ENCODE measurements at places on chromosomes 1 and 21.

GRCh38 chr1:36771660-36772284 is 262.5 kb downstream of the GRIK3 start:
- DNase-seq, result no peak

GRCh38 chr1:75630004-75630594 is 19.2 kb upstream of the SLC44A5 start:
- no peak for DNase-seq

GRCh38 chr1:147243228-147243685 is 773 bp downstream of the CHD1L start:
- DNase-seq, result peak; percentile 63

DNA sequence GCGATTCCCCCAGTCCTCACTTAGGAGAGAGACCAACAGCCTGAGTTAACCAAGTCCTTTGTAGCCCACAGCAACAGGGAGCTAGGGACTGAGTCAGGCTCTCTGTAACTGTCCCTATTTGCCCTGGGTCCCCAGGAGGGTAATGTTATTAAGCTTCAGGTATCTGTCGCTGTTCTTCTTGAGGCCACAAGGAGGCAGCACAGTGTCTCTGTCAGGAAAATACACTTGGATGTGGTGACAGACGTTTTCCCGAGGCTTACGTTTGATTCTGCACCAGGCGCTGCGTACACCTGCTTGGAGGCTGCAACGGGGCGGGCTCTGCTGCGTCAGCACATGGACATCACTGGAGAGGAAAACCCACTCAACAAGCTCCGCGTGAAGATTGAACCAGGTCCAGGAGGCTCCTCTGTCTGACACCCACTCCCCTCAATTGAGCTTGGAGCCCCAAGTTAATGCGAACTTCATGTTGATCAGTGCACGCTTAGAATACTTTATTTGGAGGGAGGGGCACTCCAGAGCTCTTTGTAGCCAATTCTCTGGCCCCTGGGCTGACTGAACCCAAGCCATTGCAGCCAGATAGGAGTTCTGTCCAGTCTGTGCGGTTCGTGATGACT is 10.7 kb upstream of the ELF3 start:
- peak; percentile 46 for DNase-seq

- DNase-seq, result no peak
These were observed 16.9 kb downstream of the ARHGEF19 start for GRCh38 chr1:16195518-16195905.

DNA sequence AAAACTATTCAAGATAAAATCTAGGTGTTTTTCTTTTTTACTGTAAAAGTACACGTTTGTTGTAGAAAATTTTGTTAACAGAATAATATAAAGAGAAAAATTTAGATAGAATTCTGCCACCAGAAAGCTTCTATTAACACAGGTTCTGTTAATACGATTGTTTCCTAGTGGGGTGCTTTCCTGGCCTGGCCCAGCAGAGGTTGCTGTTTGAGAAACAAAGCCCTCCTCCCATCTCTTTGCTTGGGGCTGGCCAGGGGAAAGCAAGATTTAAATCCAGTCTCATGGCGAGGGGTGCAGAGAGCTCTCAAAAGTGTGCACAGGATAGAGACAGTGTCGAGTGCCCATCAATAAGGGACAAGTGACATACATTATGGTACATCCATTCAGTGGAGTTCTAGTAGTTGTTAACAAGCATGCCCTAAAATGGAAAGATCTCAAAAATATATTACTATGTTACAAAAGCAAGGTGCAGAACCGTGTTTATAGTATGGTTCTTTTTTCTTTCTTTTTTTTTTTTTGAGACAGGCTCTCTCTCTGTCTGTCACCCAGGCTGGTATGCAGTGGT is 14.6 kb upstream of the ACBD3 start:
- no peak for DNase-seq

DNA sequence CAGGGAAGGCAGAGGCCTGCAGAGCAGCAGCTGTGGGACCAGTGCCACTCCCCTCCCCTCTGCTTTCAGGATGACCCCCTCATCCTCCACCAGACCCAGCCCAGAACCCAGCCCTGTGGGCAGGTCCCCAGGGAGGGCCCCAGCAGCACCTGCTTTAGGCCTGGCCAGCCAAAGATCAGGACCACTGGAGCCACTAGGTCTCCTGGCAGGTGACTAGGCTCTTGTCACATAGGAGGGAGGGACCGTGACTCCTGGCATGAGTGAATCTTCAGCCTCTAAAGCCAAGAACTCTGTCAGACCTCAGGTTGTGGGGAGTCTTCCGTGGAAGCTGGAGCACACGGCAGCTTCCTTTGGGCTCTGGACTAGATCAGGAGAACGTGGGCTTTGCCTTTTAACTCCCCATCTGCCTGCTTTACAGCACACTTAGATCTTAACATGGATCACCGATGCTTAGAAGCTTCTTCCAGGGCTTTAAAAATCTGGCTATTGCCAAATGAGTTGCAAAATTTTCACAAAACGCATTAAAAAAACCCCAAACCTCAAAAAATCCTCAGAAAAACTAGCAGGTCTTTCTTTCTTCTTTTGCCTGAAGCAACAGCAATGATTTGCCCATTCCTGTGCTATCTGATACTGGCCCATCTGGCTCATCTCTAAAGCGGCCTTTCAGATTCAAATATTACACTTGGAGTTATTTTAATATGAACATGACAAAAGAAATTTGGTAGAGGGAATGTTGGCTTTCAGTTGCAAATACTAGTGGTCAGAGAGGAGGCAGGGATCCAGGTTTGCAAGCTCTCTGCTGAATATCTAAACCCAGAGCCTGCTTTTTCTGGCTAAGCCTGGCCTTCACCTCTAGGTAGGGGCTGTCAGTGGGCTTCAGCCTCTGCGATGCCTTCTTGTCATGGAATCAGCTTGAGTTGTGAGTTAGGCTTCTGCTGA is 235.2 kb downstream of the SDCCAG8 start:
- no peak for DNase-seq

DNA sequence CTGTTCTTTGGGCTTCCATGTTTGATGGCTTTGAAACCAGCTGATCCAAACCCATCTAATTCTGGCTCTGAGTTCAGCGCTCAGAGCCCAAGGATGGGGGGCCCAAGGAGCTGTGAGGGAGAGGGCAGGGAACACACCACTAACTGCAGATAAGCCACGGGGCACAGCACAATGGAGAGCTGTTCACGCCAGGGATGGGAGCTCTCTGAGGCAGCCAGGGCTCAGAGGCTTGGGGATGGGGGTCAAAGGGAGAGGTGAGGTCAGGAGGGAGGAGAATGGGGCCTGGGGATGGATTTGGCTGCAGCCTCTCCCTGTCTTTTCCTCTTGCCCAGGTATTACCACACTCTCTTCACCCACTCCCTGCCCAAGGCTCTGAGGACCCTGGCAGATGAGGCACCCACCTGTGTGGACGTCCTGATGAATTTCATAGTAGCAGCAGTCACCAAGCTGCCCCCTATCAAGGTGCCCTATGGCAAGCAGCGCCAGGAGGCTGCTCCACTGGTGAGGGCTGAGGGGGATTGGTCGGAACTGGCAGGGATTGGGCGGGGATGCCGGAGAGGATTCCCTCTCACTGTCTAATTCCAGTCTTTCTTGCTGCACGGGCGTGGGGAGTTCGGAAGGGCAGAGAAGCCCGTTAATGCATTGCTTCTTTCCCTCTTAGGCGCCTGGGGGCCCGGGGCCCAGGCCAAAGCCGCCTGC is 11.3 kb downstream of the SLC30A2 start:
- DNase-seq, result no peak

DNA sequence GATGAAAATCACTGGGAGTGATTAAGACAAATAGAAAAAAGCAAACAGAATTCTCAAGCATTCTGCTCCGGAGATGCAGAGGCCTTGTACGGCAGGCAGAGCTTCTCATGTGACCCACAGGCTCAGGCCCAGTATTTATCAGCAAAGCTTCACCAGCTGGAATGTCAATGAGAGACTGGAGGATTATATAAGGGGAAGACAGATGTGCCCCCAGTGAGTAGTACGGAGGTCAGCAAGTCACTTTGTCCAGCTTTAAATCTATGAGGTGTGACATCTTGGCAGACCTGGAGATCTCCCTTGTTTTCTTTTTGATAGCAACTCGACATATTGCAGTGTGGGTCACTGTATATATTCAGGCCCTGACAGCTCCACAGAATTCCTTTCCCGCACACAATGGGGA is 106.8 kb downstream of the HHIPL2 start:
- DNase-seq, result no peak

- DNase-seq, result no peak
These were observed 2.5 kb downstream of the PSMB4 start for GRCh38 chr1:151401860-151402259.

GRCh38 chr1:231720652-231721325 is 94.2 kb downstream of the DISC1 start:
- peak; percentile 12 for DNase-seq

- no peak for DNase-seq
These were observed 319.2 kb downstream of the NTNG1 start for GRCh38 chr1:107460035-107460434.

- no peak for DNase-seq
These were observed 217.4 kb downstream of the KCNH1 start for GRCh38 chr1:210916548-210916947.

DNA sequence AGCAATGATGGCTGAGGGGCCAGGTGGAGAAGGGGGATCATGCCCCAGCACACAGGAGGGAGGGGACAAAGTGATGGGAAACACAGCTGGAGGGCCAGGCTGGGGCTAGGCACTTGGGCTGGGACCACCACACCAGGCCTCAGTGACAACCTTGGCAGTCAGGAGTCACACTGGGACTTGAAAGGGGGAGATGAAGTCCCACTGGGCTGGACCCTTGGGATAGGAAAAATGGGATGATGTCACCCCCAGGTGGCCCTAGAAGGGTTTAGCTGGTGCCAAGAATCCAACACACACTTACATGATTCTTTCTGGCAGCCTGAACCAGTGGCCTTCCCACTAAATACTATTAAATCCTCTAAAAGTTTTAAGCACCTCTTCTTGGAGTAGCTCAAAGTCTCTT is 17.1 kb downstream of the ZBTB17 start:
- no peak for DNase-seq

DNA sequence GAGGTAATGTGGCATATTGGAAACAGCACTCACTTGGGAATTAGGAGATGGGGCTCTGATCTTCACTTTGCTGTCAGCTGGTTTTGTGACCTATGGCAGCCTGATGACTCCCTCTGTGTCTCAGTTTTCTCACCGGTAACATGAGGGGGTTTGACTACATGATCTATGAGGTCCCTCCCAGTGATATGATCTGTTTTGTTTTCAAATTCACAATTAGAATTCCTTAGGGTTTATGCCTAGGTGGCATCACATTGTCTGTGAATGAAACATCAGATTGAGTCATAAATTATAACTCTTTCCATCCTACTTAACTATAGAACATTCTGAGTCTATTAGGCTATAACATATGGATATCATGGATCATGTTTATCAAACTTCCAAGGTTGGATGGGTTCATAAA is 386.6 kb downstream of the PTBP2 start:
- no peak for DNase-seq

DNA sequence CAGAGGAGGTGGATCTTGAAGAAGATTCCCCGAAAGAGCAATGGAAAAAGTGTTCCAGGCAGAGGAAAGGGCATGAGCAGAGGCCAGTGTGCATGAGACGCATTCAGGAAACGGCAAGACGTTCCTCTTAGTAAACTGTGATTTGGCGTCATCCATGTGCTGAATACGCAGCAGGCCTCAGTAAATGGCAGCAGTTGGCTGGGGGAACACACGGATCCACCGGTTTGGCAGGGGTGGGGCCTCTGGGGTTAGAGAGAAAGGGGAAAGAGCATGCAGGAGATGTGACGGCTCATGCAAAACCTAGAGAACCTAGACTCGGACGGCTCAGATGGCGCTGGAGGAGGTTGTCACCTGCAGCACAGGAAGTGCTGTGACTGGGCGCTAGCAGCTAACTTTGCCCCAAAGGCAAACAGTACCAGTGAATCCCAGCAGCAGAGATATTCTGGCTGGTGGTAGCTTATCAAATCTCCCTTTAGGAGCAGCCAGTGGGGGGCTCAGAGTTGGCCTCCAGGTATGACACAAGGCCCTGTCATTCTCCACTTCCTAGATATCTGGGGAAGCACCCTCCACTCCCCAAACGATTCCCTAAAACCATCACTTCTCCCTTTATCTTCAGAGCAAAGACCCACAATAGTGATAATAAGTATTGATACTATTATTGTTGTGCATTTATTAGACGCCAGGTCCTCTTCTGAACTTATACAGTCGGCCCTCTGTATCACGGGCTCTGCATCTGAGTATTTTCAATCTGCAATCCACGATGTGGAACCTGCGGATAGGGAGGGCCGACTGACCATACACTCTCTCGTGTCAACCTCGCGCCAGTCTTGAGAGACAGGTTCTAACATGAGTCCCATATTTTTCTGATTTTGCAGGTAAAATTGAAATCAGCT is 7.6 kb downstream of the LAPTM5 start:
- DNase-seq, result no peak

DNA sequence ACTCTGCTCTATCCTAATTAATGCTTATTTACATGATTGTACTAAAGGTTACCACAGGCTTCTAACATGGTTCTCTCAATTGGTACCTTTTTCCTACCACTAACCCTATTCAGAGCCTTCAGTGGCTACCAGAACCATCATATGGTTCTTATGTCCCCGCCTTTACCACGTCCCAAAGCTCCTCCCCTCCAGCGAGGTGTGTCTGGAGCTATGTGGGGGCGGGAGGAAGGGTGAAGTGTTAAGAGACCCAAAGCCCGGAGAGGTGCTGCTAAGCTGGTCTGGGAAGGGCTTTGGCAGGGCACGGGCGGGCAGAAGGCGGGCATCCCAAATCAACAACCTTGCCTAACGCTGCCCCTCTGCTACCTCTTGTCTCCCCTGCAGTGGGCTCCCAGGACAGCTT is 10.0 kb downstream of the SPATA46 start:
- no peak for DNase-seq

- DNase-seq, result no peak
These were observed 97.6 kb downstream of the OSBPL9 start for GRCh38 chr1:51714374-51715019.
